Epithelial cell of prostate (primary cell): ENCODE measurements at places on chromosomes 6 and 20.

GRCh38 chr6:73372516-73372915, 2.8 kb upstream of the OOEP start:
- no peak for DNase-seq

- no peak for DNase-seq
These were observed 70.4 kb downstream of the JAG1 start for GRCh38 chr20:10603378-10603777.

DNA sequence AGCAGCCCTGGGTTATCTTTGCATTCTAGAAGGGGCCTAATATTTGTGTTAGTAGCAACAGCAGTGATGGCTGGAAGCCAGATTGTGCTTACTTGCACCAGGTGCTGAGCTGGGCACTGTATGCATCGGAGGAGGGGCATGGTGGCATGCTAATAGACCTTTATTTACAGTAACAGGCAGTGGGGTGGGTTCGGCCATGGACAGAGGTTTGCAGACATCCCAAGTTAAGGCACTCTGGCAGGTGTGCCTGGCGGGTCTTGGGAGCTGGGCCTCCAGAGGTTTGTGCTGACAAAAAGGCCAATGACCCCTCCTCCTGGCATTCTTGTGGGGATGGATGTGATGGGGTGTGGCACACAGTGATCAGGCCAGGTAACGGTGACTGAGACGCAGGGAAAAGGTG, 39.0 kb upstream of the CD93 start:
- no peak for DNase-seq

- no peak for DNase-seq
These were observed 394 bp downstream of the YIPF3 start for GRCh38 chr6:43516367-43516696.

GRCh38 chr20:58147628-58148370, 80.7 kb downstream of the ANKRD60 start:
- no peak for DNase-seq

GRCh38 chr20:62802026-62802712, 2.5 kb upstream of the OGFR start:
- no peak for DNase-seq

- DNase-seq, result no peak
These were observed 181.8 kb downstream of the TBXT start for GRCh38 chr6:165985806-165986299.

DNA sequence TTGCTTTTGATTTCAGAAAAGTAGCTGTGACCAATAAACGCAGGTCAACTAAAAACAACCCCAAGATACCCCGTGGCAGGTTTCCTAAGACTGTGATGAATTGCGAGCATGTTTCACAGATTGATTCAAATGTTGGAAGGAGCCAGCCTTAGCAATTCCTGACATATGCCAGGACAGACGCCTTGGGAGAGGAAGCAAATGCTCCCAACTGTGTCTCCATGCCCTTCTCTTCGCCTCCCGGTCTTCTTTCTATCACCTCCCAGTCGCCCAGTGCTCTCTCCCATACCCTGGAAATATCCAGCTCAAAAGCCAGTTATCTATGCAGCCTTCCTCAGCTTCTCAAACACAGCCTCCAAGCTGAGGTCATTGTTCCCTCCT, 32.0 kb downstream of the KIAA0319 start:
- no peak for DNase-seq

DNA sequence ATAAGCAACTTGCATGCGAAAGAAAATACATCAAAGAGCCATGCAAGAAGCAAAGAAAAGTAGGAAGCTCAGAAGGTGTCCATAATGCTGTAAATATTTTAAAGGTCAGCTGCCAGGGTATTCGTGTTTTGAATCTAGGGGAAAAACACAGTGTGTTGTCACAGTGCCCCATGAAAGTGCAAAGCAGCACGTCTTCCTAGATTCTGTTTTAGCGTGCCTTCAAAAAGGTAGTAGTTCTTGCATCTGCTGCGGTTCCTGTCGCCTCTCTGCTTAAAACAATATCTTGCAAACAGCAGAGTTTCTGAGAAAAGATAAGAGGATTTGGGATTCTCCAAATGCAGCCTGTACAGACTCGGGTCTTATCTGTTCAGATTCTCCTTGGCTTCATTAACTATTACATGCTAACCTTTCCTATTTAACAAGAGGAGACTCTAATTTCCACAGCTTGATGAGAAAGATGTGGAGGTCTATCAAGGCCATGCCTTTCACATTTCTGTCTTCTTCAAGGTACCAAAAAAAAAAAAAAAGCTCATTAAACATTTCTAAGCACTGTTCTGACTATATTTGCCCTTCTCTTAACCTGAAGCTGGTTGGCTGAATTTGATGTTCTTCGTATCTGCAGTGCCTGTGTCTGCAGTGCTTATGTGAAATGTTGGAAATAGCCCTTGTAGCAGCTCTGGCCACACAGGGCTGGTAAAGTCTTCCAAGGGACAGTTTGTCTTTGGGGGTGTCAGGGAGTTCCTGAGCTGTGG, 297.5 kb downstream of the ADGB start:
- DNase-seq, result no peak

DNA sequence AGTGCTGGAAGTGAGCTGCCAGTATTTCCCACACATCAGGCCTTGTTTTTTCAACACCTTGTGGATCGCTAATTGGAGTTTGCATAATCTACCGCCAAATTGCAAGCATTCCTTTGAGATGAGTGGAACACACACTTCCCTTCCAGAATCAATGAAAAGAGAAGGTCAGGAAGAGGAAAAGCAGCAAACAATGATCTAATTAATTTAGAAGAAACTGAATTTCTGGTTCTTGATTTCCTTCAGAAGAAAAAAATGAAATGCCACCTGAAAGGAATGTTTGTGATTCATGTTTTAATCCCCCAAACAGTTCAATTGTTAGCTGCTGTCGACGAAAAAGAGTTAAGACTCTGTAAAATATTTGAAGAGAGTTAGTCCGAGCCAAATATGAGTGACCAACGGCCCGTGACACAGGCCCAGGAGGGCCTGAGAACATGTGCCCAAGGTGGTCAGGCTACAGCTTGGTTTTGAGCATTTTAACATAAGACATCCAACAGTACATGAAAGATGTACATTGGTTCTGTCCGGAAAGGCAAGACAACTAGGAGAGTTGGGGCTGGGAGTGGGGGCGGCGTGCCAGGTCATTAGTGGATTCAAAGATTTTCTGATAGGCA, 182.3 kb downstream of the MTFR2 start:
- no peak for DNase-seq
